ENCODE measurements at places on chromosomes 7 and 10.

- no peak for DNase-seq
Measured at GRCh38 chr7:143965280-143965679, 10.6 kb downstream of the OR2F1 start.

DNA sequence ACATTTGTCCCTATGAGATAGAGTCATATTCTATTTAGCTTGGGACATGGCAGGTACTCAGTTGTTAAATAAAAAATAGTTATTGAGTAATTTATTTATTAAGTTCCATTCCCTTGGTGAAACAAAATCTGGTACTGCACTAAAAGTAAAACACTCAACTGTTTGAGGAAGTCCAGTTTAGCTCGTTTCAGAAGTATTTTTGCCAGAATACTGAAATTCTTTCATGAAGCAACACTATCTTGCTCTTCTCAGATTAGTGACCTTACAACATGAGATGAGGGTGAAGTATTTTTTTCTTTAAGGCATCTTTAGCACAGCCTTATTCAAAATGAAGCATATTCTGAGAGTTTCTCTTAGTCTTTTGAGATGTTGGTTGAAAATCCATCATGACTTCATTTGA, 106.0 kb downstream of the ZNF365 start:
- no peak for DNase-seq

- no peak for DNase-seq
Measured at GRCh38 chr7:106029451-106029850, 66.4 kb downstream of the CDHR3 start.

GRCh38 chr7:65216469-65216868, 157.2 kb upstream of the ZNF92 start:
- DNase-seq = no peak

DNA sequence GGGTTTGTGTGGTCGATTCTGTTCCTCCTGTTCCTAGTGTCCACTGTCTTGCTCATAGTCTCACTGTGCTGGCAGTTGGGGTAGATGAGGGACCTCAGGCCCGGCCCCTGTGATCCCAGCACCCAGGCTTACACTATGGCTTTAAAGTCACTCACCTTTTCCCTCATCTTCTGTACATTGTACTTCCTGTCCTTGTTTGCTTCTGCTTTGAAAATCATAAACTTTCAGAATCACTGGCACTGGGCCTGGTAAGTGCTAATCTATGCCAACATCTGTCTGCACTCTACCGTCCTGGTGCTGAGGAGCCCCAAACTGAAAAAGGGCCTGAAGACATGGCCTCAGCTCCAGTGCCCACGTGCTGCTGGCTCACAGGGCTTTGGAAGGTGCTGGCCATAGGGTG, 5.7 kb upstream of the TAS2R60 start:
- DNase-seq = no peak

GRCh38 chr7:45647967-45648670, 74.0 kb downstream of the ADCY1 start:
- no peak for DNase-seq

DNA sequence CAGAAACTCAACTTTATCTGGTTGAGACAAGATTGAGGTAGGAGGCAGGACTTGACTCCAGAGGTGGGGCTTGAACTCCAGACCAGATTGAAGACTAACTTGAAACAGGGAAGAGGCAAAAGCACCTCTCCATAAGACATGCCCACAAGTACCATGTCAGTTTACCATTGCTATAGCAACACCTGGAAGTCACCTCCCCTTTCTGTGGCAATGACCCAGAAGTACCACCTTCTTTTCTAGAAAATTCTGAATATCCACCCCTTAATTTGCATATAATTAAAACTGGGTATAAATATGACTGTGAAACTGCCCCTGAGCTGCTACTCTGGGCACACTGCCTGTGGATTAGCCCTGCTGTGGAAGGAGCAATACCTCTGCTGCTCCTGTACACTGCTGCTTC, 4.9 kb upstream of the TOMM7 start:
- DNase-seq = no peak

GRCh38 chr7:136359333-136359903, 382.3 kb upstream of the MTPN start:
- no peak for DNase-seq

DNA sequence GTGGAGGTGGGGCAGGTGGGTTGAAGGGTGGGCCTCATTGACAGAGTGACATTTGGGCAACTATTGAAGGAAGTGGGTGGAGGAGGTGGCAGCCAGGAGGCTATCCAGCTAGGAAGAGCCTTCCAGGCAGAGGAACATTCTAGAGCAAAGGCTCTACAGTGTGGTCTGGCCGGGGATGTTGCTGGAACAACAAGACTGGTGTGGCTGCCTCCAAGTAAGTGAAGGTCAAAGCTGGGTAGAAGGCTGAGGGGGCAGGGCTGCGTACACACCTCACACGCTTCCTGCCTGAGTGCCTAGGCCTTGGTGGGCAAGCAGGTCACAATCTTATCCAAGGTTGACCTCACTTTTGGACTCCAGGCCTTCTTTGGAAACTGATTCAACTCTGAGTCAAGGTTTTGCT, 6.6 kb downstream of the CPA1 start:
- DNase-seq = no peak

GRCh38 chr10:124592736-124593430, 131.3 kb downstream of the LHPP start:
- DNase-seq = no peak

DNA sequence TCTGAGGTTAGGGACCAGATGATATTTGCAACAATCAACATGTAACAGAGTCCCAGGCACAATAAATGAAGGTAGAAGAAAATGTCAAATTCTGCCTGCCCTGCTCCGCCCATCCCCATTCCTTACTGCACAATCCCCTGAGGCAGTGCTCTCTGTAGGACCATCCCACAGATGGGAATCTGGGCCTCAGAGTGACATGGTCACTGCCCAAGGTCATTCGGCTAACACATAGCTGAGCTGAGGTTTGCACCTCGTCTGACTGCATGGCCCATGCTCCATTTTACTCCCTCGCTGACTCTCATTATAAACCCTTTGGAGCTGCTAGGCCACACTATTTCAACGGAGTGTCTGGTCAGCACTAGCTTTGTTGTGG, 1.2 kb downstream of the HOGA1 start:
- DNase-seq = no peak

DNA sequence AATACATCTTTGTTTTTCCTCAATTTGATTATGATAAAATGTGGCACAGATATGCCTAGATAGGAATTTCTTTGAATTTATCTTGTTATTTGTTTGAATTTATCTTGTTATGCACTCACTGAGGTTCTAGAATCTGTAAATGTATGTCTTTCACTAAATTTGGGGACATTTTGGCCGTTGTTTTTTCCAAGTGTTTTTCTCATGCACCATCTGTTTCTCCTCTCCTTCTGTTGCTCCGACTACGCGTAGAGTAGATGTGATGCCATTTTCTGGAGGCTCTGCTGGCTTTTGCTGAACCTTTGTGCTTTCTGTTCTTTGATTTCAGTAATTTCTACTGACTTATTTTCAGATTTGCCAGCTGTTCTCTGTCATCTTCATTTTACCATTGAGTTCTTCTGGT, 101.9 kb downstream of the INPP5A start:
- DNase-seq = no peak
